ENCODE measurements at places on chromosomes 16 and 17.
A peak's percentile ranks its signal among the peaks of the same experiment; 100 is the strongest.

DNA sequence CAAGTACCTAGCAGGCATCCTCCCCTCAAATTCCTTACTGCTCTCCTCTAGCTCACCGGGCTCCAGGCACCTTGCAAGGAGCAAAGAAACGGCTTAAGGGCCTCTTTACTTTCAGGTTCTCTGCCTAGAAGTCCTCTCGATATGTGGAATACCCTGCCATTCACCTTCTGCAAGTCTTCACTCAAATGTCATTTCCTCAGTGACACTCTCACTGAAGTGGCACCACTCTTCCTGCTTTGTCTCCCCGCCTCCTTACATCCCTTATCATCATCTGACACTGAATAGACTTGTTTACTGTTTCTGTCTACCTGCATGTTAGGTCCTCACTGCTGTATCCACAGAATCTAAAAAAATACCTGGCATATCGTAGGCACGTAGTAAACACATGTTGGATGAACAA lies 947 bp downstream of the SLC7A6OS start:
- H3K27me3 ChIP-seq: no peaks in the 10 kb centered on the region
- peaks cover 9% of the 10 kb centered on the region for H3K36me3 ChIP-seq
- no peak for DNase-seq
- H3K27ac ChIP-seq: peak overlapping the region; percentile 96

- no peak overlapping the region for H3K27ac ChIP-seq
- peaks cover 7% of the 10 kb centered on the region for H3K27me3 ChIP-seq
- no peak overlapping the region for H3K4me3 ChIP-seq
- H3K4me1 ChIP-seq: no peaks in the 10 kb centered on the region
Observed at GRCh38 chr17:68498479-68499326, 13.5 kb upstream of the PRKAR1A start.

DNA sequence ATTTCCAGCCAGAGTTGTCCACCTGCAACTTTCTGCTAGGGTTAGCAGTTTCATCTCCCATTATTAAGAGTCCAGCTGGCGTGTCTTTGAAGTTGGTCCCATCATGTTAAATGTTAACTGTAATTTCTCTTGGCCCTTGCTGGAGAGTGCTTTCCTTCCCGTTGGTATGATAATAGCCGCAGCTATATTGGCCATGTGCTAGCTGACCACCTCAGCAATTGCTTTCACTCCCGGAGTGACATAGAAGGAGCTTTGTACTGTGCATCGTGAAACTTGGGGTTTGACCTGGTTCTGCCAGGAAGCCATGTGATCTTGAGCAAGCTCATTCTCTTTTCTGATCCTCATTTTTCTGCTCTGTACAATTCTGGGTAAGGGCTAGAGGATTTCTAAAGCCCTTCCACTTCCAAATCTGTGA lies 81.0 kb upstream of the TBX2 start:
- no peaks in the 10 kb centered on the region for H3K27me3 ChIP-seq
- no peak overlapping the region for H3K27ac ChIP-seq
- DNase-seq: no peak
- peaks cover 2% of the 10 kb centered on the region for H3K36me3 ChIP-seq

GRCh38 chr16:65574326-65574966 lies 452.6 kb upstream of the CDH11 start:
- H3K36me3 ChIP-seq: peaks cover 4% of the 10 kb centered on the region
- peaks cover 33% of the 10 kb centered on the region for H3K4me1 ChIP-seq
- no peaks in the 10 kb centered on the region for H3K27me3 ChIP-seq
- H3K27ac ChIP-seq: no peak overlapping the region

- no peak overlapping the region for H3K4me3 ChIP-seq
- no peaks in the 10 kb centered on the region for H3K27me3 ChIP-seq
- no peak overlapping the region for H3K27ac ChIP-seq
Observed at GRCh38 chr16:50228364-50228868, 37.9 kb upstream of the ADCY7 start.

- no peaks in the 10 kb centered on the region for H3K36me3 ChIP-seq
- no peak overlapping the region for H3K4me3 ChIP-seq
- peaks cover 33% of the 10 kb centered on the region for H3K27me3 ChIP-seq
- H3K27ac ChIP-seq: no peak overlapping the region
- no peak for DNase-seq
Observed at GRCh38 chr17:77935121-77935571, 23.4 kb upstream of the TNRC6C start.

DNA sequence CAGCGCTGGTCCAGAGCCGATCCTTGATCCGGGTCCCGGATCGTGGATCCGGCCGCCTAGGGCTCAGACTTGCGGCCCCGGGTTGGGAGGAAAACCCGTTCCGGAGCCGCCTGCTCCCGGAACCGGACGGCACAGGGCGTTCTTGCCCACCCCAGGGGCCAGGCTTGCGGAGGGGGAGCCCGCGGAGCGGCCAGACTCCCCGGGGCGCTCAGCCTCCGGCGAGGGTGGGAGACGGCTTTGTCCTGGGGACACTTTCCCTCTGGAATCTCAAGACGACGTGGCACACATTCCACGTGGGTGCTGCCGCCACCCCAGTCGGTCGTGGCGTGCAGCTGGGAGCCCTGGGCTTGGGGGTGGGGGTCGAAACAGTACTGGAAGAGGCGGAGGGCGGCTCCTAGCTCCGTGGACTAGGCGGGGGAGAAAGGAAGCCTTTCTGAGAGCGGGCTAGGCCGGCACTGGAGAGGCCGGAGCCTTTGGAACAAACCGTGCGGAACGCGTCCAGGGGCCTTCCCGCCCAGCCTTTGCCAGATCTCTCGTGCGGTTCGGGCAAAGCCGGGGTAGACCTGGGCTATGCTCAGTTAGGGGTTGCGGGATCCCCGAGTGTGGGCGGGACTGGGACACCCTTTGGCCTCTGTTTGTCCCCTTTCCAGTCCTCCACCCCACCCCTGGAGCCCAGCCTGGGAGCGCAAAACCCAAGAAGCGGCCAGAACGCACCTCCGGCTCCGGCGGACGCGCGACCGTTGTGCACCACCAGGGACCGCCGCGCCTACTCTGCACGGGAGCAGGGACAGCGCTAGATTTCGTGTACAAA lies 26.5 kb downstream of the SREBF1 start:
- no peaks in the 10 kb centered on the region for H3K27me3 ChIP-seq
- H3K4me1 ChIP-seq: peaks cover 14% of the 10 kb centered on the region
- peaks cover 11% of the 10 kb centered on the region for H3K36me3 ChIP-seq

GRCh38 chr16:75644240-75645012 lies 3.0 kb downstream of the KARS1 start:
- peaks cover 23% of the 10 kb centered on the region for H3K4me1 ChIP-seq
- DNase-seq: no peak
- H3K27me3 ChIP-seq: no peaks in the 10 kb centered on the region
- H3K4me3 ChIP-seq: no peak overlapping the region

GRCh38 chr16:893360-893759 lies 77.4 kb downstream of the LMF1 start:
- no peak overlapping the region for H3K27ac ChIP-seq
- H3K4me3 ChIP-seq: no peak overlapping the region
- no peak for DNase-seq
- H3K36me3 ChIP-seq: peaks cover 3% of the 10 kb centered on the region

DNA sequence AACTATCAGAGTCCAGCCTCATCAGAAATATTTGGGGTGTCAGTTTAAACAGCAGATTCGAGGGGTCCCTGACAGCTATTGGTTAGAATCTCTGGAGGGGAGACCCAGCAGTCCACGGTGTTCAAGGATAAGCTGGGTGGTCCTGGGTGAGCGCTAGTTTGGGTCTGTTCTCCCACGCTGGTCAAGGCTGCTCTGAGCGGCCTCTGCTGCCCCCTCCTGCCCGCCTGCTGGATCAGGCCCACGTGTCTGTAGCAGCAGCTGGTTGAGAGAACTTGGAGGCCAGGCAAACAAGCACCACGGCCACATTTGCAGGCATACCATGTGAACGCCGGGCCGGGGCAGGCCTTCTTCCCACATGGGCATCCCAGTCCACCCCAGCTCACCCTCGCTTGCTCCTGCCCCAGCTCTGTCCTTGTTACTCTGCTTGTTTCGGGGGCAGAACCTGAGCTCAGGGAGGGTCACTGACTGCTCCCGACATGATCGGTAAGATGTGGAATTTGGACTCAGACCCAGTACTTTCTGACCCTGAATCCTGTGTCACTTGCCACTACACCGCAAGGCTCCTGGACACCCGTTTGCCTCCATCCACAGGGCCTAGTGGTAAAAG lies 7.4 kb downstream of the FOXF1 start:
- H3K4me3 ChIP-seq: no peak overlapping the region
- DNase-seq: no peak
- peaks cover 3% of the 10 kb centered on the region for H3K4me1 ChIP-seq
- H3K27me3 ChIP-seq: peaks cover 69% of the 10 kb centered on the region

DNA sequence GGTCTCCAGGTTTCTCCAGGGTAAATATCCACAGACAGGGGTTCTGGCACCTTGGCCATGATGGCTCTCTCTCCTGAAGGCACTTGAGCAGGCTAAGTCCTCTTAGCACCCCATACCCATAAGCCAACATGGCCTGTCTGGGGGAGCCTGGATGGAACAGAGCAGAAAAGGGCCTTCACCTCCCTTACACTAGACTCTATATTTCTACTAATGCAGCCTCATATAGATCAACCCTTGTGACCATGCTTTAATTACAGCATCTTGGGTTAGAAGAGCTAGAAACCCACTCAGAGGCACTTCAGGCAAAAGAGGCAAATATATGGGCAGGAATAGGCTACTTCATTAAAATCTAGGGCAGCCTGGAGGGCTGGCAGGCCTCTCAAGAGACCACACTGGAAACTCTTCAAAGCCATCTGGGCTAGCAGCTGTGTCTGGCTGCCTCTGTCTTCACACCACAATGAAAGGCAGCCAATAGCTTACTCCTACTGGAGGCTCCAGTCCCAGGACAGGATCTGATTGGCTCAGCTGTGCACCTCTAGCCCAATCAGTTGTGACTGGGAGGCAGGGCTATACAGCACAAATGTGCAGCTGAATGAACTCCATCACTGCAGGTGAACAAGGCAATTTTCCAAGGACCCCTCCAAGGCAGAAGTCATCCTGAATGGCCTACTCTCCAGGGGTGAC lies 4.7 kb upstream of the CDT1 start:
- no peak overlapping the region for H3K27ac ChIP-seq
- H3K4me3 ChIP-seq: no peak overlapping the region
- peaks cover 3% of the 10 kb centered on the region for H3K4me1 ChIP-seq
- no peaks in the 10 kb centered on the region for H3K27me3 ChIP-seq
- no peak for DNase-seq

GRCh38 chr16:87245511-87245910 lies 71.7 kb downstream of the C16orf95 start:
- peaks cover 36% of the 10 kb centered on the region for H3K4me1 ChIP-seq
- H3K27me3 ChIP-seq: no peaks in the 10 kb centered on the region
- no peak overlapping the region for H3K4me3 ChIP-seq
- no peak for DNase-seq

GRCh38 chr17:17109907-17110306 lies 67.7 kb downstream of the MPRIP start:
- H3K36me3 ChIP-seq: no peaks in the 10 kb centered on the region
- H3K4me1 ChIP-seq: peaks cover 56% of the 10 kb centered on the region

DNA sequence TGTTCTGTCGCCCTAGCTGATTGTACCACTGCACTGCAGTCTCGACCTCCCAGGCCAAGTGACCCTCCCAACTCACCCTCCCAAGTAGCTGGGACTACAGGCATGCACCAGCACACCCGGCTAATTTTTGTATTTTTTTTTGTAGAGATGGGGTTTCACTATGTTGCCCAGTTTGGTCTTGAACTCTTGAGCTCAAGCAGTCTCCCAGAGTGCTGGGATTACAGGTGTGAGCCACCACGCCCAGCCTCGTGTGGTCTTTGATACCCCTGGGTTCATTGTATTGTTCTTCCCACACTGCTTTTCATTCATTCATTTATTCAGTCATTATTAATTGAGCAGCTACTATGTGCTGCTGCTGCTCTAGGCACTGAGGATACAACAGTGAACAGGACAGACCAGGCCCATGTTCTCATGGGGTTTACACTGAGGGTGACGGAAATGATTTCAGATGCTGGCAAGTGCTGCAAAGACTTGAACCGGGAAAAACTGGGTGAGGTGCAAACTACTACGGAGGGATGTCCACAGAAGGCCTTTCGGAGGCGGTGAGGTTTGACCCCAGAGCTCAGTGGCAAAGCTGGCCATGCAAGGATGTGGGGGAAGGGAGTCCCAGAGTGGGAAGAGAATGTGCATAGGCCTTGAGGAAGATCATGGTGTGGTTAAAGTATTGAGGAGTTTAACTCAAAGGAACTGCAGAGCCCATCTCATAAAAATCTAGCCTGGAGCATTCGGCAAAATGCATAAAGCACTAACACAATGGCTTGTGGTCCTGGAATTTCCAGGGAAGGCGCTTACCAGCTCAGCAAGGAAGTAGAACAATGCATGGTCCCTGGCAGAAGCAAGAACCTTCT lies 10.9 kb downstream of the ABCC1 start:
- no peaks in the 10 kb centered on the region for H3K36me3 ChIP-seq
- DNase-seq: no peak
- no peak overlapping the region for H3K27ac ChIP-seq

- no peaks in the 10 kb centered on the region for H3K27me3 ChIP-seq
- peaks cover 3% of the 10 kb centered on the region for H3K36me3 ChIP-seq
- DNase-seq: peak; percentile 39
- no peak overlapping the region for H3K4me3 ChIP-seq
- H3K27ac ChIP-seq: no peak overlapping the region
- H3K4me1 ChIP-seq: no peaks in the 10 kb centered on the region
Observed at GRCh38 chr17:17328251-17328650, 25.1 kb downstream of the NT5M start.

GRCh38 chr17:73030995-73031394 lies 61.5 kb downstream of the SLC39A11 start:
- DNase-seq: no peak
- H3K36me3 ChIP-seq: no peaks in the 10 kb centered on the region
- H3K27ac ChIP-seq: no peak overlapping the region
- H3K27me3 ChIP-seq: no peaks in the 10 kb centered on the region
- H3K4me3 ChIP-seq: no peak overlapping the region
- peaks cover 24% of the 10 kb centered on the region for H3K4me1 ChIP-seq

GRCh38 chr17:65556014-65556909 lies 5.2 kb downstream of the AXIN2 start:
- DNase-seq: peak; percentile 87
- no peaks in the 10 kb centered on the region for H3K36me3 ChIP-seq
- no peak overlapping the region for H3K27ac ChIP-seq
- H3K4me1 ChIP-seq: peaks cover 30% of the 10 kb centered on the region
- H3K4me3 ChIP-seq: no peak overlapping the region

DNA sequence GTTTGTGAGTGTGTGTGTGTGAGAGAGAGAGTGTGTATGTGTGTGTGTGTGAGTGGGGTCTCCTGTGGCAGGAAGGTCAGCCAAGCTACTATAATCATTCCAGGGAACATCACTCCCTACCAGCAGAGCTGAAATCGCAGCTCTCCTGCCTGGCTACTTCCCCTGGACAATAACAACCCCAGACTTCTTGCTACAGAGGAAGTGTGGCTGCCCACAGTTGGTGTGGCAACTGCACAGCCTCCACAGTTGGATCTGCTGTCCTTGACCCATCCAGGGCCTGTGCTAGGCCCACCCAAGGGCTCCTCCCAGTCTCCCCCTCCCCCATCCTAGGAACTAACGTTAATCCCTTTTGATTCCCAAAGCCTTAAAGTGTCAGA lies 1.5 kb downstream of the SLC13A5 start:
- H3K27ac ChIP-seq: no peak overlapping the region
- peaks cover 57% of the 10 kb centered on the region for H3K27me3 ChIP-seq
- H3K4me3 ChIP-seq: no peak overlapping the region
- peaks cover 2% of the 10 kb centered on the region for H3K36me3 ChIP-seq

GRCh38 chr17:57980522-57980921 lies 7.5 kb downstream of the VEZF1 start:
- peaks cover 31% of the 10 kb centered on the region for H3K4me1 ChIP-seq
- no peaks in the 10 kb centered on the region for H3K27me3 ChIP-seq
- no peak for DNase-seq
- no peak overlapping the region for H3K4me3 ChIP-seq

Data from chondrocyte (in vitro differentiated cells).